ENCODE measurements at places on chromosomes 4 and X.

DNA sequence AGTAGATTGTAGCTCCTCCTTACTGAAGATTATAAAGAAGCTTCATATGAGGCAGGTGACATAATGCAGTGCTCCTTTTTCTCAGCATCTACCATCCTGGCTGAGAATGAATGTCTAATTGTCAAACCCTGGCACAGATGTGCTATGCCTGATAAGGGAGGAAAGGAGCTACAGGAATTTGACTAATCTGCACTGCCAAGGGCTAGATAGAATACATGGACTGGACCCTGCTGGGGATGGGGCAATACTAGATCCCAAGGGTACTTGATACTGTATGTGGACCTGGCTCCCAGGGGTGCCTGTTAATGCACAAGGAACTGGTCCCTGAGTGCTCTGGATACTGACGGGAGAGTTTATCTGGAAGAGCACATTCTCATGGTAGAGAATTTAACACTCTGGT is 362.2 kb upstream of the EMCN start:
- DNase-seq = no peak

GRCh38 chr4:149794352-149794751 is 21.3 kb downstream of the IQCM start:
- no peak for DNase-seq

DNA sequence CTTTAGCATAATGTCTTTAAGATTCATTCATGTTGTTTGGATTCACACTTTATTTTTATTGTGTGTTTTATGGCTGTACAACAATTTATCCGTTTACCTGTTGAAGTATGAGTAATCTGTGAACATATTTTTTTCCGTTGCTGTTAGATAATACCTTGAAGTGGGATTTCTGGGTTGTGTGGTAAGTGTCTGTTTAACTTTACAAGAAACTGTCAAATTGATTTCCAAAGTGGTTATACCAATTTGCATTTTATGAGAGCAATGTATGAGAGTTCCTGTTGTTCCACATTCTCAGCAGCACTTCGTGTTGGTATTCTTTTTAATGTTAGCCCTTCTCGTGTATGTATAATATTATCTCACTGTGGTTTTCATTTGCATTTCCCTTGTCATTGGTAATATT is 53.6 kb downstream of the USP53 start:
- no peak for DNase-seq

DNA sequence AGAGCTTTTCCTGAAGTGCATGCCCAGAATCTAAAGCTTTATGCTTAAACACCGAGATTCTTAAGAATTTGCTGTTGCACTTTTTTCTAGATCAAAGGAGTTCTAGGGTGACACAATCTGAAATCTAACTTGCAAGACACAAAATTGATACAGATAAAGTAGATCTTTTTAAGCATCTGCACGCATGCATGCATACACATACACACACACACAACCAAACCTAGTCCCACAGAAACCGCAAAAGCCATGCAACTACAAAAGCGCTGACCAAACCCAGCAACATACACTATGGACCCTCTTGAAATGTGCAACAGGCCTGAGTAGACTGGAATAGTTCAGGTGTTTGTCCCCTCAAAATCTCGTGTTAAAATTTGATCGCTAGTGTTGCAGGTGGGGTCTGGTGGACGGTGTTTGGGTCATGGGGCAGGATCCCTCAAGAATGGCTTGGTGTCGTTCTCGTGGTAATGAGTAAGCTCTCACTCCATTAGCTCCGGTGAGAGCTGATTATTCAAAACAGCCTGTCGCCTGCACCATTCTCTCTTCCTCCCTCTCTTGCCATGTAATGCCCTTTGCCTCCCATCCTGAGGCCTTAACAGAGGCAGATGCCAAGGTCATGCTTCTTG is 52.7 kb downstream of the IRF2 start:
- DNase-seq = no peak

DNA sequence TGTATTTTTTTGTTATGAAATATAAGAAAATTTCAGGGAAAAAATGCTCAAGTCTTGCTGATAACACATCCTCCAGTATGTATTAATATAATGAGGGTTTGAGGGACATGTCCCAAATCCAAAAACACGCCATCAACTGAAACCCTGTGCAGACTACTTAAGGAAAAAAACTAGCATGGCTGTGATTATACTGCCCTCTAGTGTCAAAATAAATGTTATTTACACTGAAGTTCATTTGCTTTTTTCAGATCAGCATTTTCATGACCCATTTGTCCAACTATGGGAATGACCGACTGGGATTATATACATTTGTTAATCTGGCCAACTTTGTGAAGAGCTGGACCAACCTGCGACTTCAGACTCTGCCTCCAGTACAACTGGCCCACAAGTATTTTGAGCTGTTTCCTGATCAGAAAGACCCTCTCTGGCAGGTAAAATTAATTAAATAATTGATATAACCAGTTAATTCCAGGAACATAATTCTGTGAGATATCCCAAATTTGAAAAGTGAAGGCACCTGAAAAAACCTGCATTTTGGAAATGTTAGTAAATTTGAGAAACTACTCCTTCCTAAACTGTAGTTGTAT is 128.5 kb downstream of the PRSS12 start:
- DNase-seq = no peak

DNA sequence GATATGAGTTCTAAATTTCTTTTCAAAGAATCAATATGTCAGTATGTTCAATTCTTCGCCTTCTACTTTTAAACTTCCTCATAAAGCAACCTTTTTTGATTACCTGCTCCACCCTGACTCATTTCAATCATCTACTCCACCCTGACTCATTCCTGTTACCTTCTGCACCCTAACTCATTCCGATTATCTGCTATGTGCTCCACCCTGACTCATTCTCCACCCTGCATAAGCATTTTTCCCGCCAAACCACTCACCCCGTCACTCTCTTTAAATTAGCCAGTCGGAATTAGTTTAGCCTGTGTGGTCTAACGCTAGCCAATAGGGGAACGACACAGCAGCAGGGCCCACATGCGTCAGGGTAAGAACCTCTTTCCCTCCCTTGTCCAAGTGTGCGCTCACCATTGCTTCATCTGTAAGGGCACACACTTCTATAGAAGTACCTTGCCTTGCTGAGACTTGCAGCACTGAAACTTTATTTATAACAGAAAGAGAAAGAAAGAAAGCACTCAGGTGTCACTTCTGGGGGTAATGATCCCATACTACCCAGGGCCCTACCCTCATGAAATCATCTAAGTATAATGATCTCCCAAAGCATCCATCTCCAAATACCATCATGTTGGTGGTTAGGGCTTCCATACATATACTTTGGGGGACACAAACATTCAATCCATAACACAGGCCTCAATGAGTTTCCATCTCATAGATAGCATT is 875.2 kb downstream of the RAPGEF2 start:
- no peak for DNase-seq

GRCh38 chr4:6655924-6656323 is 15.4 kb downstream of the MRFAP1 start:
- no peak for DNase-seq

- DNase-seq = no peak
Measured at GRCh38 chr4:140808256-140808655, 52.1 kb upstream of the TBC1D9 start.

- DNase-seq = no peak
Measured at GRCh38 chr4:168717847-168718246, 221.0 kb downstream of the PALLD start.

GRCh38 chr4:185805262-185805802 is 6.7 kb downstream of the SORBS2 start:
- no peak for DNase-seq

DNA sequence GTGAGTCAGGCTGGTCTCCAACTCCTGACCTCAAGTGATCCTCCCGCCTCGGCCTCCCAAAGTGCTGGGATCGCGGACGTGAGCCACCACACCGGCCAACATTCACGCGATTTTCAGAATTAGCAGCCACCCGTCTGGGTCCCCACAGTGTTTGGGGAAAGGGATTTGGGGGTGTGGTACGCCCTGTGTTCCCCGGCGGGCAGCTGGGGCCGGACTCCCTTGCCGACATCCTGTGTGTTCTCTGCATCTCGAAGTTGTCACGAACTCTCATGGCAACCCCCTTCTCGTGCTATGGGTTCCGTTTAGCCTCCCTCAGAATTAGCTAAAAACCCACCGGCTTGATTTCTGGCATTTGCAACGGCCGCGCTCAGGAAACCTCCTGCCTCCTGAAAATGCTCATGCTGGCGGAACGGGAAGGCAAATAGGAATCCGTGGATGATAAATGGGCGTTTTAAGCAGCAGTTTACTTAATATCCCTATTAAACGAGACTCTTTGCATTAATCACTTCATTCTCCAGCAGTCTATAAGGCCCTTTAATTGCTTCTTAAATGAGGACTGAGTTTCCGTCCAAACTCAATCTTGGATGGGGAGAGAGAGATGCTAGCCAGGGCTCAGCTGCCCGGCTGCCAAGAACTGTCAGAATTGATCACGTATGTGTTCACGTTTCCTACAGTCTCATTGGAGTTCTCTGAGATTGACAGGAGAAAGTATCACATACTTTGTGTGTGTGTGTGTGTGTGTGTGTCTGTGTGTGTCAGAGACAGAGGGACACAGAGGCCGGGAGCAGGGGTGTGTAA is 78.9 kb upstream of the PPP2R3B start:
- no peak for DNase-seq

GRCh38 chr4:125505621-125506020 is 190.9 kb downstream of the FAT4 start:
- DNase-seq = no peak

DNA sequence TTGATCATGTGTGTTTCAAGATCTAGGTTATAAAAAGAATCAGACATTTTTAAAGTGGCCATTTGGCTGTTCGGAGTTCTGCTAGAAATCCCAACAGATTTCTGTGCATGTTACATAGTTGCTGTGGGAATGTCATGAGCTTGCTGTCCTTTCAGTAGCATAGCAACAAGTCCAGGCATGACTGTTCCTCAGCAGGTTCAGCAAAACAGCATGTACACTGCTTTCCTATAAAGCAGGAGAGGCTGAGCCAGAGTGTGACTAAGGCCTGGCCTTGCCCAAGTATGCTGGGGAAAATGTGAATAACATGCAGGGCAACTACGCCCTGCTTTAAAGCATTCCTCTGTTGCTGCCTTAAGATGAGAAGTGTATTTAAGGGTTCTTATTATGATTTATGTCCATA is 217.1 kb upstream of the SMIM31 start:
- no peak for DNase-seq

Data from stimulated activated CD4-positive, alpha-beta T cell treated with anti-CD3 and anti-CD28 coated beads, Interleukin-1b, Interleukin-23, amount 100 ng/mL, for 24 hours (primary cell).